GM13977 (cell line): ENCODE measurements at places on chromosomes 5 and 9.
A peak's percentile ranks its signal among the peaks of the same experiment; 100 is the strongest.

- DNase-seq, result peak; percentile 43
Measured at GRCh38 chr9:128683340-128684064, 5.5 kb upstream of the SET start.

DNA sequence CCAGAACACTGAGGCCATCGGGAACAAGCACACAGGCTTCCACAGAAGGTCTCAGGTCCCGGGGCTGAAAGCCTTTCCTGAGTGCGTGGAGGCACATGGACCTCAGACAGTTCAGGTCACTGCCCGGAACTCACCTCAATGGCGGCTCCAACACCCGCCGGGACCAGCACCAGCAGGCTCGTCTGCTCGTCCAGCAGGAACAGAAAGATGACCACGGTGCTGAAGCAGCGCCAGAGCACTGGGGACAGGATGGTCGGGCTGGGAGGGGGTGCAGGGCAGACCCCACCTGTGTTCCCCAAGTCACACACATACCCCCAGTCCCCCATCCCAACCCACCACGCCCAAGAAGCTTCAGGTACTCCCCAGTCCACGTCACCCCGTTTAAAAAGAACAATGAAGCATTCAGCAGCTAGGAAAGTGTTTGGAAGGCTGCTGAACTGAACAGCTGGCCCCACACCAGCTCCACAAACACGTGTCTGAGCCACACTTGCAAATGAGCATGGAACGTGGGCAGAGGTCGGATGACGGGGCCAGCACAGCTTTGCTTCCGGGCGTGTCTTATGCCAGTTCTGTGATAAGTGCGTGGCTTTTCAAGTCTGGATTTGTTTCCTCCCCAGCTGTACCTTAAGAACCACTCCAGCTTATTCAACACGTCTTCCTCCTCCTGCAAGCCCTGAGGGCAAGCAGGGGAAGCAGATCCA lies 14.6 kb downstream of the CLPTM1L start:
- no peak for DNase-seq

- no peak for DNase-seq
Measured at GRCh38 chr9:38670542-38671371, 49.2 kb downstream of the FAM240B start.

GRCh38 chr9:94780516-94780950 lies 54.0 kb downstream of the AOPEP start:
- no peak for DNase-seq

DNA sequence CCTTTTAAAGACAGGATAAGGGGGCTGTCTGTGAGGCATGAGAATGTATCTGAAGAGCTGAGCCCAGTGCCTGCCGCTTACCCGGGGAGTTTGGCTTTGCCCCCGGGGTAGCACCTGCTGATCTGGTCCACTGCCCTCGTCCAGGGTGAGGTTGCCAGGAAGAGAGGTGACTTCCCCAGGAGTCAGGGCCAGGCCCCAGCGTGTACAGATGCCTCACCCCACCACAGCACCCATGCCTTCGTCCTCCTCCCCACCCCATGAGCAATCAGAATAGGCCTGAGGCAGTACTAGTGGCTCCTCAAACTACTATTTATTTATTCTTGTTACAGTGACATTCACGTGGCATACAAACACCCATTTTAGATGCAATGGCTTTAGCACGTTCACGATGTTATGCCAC lies 15.7 kb upstream of the AIF1L start:
- no peak for DNase-seq

- DNase-seq, result no peak
Measured at GRCh38 chr5:88480245-88480644, 211.6 kb upstream of the TMEM161B start.

- DNase-seq, result no peak
Measured at GRCh38 chr9:22028394-22028793, 19.3 kb upstream of the CDKN2B start.

- no peak for DNase-seq
Measured at GRCh38 chr5:57036761-57037160, 84.8 kb upstream of the MIER3 start.

GRCh38 chr9:19781240-19781639 lies 7.6 kb downstream of the SLC24A2 start:
- DNase-seq, result no peak

DNA sequence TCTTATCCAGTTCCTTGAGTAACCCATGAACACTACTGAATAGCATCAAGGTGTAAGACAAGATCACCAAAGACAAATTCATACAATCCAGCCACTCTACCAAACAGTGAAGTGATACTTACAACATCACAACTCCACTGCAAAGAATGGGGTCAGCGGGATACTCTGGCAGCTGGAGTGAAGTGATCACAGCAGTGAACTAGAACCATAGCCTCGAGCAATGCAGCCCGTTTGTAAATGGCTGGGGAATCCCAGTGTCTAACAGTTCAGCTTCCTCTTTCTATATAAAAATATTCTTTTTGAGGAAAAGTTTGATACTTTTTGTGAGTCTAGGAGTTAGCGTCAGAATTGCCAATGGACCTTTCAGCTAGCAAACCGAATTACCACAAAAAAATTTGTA lies 515.2 kb downstream of the ZNF608 start:
- no peak for DNase-seq

GRCh38 chr9:115305543-115305942 lies 187.6 kb upstream of the TNC start:
- DNase-seq, result no peak

GRCh38 chr5:6725421-6725820 lies 12.2 kb downstream of the TENT4A start:
- DNase-seq, result no peak

- DNase-seq, result no peak
Measured at GRCh38 chr5:60517850-60518249, 182.1 kb downstream of the DEPDC1B start.

DNA sequence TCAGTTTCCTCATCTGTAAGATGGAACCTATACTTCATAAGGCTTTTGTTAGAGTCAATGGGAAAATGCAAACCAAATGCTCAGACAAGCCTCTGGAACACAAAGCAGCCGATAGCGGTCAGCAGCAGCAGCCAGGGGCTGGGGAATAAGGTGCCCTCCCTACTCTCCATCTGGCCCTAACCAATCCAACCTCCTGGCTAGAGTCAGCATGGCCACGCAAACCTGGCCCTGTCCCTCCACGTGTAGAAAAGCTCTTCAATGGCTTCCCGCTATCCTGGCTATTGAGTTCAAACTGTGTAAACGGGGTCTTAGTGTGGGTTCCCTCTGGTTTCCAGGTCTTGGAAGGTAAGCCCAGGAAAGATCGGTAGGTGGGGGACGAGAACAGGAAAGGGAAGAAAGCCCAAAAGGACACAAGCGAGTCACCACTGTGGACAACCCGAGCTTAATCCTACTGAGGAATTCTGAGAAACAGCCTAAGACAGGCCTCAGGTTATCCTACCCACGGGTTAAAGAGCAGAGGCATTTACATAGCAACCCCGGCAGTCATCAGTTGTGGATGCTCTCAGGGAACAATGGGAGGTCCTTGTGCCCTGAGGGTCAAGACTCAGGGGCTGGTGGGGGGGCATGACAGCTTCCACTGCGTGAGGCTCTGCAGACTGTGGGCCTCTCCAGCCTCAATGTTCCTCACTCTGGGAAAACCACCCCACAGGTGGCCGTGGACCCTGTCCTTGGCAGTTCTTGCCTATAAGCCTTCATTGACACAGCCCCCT lies 30.9 kb downstream of the FABP6 start:
- DNase-seq, result no peak

GRCh38 chr5:131496400-131496713 lies 138.7 kb downstream of the RAPGEF6 start:
- DNase-seq, result peak; percentile 8

DNA sequence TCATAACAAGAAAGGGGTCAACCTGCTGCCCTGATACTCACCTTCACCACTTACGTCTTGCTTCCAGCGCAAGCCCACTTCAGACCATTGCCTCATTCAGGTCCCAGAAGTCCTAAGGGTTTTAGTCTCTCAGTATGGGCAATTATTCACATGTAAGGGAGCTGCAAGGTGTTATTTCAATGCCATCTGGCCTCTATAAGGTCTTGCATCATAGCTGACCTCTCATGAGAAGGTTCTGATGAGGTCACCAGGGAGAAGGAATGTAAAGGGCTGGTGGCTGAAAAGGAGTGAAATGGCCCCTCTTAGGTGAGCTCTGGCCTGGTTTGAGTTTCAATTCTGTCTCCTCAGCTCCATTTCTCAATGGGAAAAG lies 1.5 kb upstream of the MARCHF3 start:
- DNase-seq, result no peak

GRCh38 chr5:171635561-171636245 lies 149.9 kb upstream of the SMIM23 start:
- no peak for DNase-seq

GRCh38 chr5:73233461-73234203 lies 60.6 kb downstream of the TMEM174 start:
- DNase-seq, result no peak

DNA sequence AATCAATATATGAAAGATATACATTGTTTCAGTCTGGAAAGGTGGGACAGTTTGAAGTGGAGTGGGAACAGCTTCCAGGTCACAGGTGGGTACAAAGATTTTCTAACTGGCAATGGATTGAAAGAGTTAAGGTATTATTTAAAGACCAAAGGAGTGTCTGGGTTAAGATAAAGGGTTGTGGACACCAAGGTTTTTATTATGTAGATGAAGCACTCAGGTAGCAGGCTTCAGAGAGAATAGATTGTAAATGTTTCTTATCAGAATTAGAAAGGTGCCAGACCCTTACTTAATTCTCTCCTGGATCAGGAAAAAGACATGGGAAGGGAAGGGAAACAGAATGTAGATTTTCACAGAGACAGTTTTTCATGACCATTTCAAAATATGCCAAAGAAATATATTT lies 1174.8 kb downstream of the MAT2B start:
- DNase-seq, result no peak

DNA sequence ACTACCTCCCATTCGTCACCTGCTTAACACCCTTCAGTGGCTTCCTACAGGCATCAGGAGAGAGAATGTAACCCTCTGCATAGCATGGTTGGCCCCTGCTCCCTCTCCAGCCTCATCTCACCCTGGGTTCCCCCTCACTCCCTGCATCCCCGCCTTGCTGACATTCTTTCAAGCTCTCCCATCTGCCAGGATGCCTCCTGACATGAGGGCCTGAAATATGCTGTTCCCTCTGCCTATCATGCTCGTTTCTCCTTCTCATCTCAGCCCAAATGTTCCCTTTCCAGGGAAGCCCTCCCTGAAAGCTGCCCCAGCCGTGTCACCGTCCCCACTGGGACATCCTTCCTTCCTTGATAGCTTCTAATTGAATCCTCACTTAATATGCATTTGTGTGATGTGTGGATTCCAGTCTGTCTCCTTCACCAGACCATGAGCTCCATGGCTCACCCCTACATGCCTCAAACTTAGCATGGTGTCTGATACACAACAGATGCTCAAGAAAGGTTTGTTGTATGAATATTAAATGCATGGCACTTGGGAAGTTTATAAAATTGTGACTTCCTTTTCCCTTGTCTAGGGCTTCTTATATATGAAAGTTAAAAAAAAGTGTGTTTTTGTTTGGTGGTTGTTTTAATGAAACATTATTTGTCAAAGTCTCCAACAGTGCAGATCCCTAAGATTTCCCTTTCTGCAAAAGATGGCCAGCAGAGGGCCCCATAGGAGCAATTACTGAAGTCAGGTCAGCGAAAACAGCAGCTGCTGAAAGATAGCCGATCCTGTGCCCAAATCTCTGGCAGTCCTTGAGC lies 7.3 kb upstream of the C5orf58 start:
- peak; percentile 71 for DNase-seq

GRCh38 chr5:170421826-170422225 lies 32.7 kb upstream of the KCNMB1 start:
- no peak for DNase-seq

GRCh38 chr5:172740428-172741205 lies 30.4 kb downstream of the DUSP1 start:
- DNase-seq, result no peak

DNA sequence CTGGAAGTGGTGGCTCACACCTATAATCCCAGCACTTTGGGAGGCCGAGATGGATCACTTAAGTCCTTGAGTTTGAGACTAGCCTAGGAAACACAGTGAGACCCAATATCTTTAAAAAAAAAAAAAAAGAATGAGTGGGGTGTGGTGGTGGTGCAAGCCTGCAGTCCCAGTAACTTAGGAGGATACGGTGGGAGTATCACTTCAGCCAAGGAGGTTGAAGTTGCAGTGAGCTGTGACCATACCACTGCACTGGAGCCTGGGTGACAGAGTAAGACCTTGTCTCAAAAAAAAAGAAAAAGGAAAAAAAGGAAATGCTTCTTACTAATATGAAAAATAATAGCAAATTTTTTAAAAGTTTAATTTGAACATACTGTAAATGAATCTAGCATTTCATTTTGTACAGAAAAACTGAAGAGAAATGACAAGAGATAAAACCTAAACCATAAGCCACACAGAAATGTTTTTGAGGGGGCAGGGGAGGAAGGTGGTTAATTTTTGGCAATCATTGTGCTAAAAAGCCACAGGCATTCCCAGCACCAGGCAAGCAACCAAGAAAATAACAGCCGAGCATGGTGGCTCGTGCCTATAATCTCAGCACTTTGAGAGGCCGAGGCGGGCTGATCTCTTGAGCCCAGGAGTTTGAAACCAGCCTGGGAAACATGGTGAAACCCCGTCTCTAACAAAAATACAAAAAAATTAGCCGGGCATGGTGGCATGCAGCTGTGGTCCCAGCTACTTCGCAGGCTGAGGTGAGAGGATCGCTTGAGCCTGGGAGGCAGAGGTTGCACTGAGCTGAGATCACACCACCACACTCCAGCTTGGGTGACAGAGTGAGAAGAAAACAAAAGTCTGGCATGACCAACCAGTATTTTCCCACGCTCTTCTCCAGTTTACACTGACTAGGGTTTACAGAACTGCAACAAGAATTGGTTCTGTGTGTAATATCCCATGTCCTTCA lies 114.5 kb upstream of the NR5A1 start:
- DNase-seq, result no peak

- DNase-seq, result peak; percentile 40
Measured at GRCh38 chr5:126450346-126450745, 27.1 kb downstream of the GRAMD2B start.

DNA sequence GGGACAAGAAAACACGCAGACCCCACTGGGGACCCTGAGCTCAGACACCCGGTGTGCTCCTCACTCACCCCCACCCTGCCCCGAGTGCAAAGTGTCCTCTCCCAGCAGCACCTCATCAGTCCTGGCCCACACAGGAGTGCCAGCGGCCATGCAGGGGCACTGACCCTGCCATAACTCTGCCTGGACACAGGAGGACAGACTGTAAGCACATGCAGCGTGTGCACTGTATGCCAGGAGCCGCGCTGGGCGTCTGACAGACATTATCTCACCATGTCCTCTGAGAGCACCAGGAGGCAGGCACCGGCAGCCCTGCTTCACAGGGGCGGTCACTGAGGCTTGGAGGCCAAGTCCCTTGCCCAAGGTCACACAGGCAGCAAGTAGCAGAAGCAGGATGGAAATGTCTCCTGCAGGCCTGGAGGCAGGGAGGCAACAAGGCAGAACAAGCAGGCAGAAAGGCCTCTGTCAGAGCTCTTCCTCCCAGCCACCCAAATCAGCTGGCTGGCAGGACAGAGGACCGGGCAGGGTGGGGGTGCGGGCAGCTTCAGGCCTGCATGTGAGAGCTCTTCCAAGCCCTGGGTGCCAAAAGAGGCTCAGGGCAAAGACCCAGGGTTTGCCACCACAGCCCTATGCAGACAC lies 8.4 kb downstream of the EEIG1 start:
- DNase-seq, result no peak

GRCh38 chr9:100938507-100938906 lies 90.0 kb upstream of the PLPPR1 start:
- DNase-seq, result no peak

GRCh38 chr5:116626272-116626723 lies 51.7 kb upstream of the SEMA6A start:
- no peak for DNase-seq
